ENCODE measurements at places on chromosomes 4 and X.

- DNase-seq, result no peak
Observed at GRCh38 chr4:187227907-187228704, 504.4 kb upstream of the FAT1 start.

DNA sequence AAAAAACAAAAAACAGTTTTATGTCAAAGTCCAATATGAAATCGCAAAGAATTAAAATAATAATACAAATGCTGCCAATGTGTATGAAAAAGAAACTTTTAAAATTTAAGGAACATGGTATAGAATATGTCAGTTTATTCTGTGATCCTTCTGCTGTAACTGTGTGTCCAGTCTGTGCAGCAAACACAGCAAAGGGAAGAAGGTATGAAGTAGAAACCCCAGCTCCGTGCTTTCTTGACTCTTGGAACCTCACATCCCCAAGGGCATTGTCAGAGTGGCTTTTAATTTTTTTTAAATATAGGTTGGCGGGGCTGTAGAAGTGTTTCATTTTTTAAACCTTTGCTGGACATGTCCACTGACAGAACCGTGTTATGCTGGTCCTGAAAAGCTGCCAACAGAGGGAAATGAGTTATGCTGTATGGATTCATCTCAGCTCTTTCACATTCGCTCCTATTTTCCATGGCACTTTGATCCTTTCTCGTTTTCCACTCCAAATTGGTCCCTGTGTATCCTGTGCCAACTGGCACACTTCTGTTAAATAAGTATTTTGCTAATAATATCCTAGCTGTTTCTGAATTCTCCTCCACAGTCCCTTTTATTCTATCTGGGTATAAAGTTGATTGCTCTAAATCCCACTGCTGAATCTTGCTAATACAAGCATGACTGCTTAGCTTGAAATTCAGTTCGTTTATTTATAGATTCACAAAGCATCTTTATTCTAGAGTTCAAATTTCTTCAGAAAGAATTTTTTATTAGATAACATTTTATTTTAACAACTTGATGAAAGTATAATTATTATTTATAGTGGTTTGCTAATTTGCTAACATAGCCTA, 127.0 kb upstream of the DDIT4L start:
- no peak for DNase-seq

GRCh38 chr4:126541820-126542219, 1090.9 kb upstream of the INTU start:
- DNase-seq, result no peak

DNA sequence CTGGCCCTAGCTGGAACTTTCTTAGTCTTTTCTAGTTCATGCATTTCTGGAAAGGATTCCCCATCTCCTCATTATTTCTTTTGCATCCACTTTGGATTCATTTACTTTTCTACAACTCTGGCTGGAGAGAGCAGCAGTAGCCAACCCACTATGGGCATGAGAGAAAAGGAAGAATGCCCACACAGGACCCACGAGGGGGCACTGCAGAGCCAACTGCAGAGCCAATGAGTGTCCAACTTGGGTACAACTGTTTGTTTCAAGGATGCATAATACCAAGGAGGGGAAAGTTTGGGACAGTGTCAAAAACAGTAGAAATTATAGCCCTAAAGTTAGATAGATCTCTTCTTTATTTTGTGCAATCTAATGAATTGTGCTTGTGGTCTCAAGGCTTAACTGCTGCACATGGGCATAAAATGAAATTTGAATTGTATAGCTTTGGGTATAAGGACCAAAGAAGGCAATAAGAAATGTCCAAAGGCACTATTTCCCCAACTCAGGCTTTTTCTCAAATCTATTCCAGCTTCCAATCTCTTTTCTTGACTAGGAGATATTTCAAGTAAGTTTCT, 230.6 kb downstream of the NSUN7 start:
- no peak for DNase-seq

DNA sequence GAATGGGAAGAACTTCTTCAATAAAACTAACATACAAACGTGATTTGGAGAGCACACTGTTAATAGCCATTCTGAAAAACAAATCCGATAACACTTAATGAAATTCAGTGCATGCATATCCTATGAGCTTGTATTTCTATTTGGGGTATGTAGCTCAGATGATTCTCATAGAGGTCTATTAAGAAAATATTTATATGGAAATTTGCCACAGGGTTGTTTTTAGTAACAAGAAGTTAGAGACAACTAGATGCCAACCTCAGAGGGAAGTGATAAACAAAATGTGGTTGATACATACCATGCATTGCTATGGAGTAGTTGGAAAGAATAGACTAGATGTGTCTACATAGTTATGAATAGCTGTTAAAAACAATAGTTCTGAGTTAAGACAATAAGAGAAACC, 395.8 kb upstream of the MAGEB18 start:
- DNase-seq, result no peak

- DNase-seq, result no peak
Observed at GRCh38 chr4:40418430-40419230, 83.5 kb downstream of the CHRNA9 start.

- DNase-seq, result no peak
Observed at GRCh38 chr4:27129871-27130366, 269.3 kb downstream of the STIM2 start.

DNA sequence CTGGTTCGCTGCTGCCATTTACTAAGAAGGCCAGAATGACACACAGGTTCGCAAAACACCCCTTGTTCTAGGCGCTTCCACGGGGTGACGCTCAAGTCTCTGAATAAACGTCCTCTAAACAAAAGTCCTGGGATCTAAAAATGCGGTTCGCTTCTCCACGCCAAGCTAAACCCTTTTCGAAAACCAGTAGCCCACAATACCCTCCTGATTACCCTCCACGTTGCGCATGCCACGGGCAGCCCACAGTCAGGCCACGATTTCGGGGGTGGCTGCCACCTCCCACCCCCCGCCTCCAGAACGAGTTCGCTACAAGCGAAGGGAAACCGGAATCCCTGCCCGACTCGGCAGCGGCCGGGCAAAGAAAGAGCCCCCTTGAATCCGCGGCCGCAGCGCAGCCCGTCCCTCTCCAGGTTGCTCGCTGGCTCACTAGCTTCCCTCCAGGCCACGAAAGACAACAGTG, 423 bp downstream of the RPL39 start:
- DNase-seq, result no peak
